ENCODE measurements at places on chromosomes 16 and 17.

DNA sequence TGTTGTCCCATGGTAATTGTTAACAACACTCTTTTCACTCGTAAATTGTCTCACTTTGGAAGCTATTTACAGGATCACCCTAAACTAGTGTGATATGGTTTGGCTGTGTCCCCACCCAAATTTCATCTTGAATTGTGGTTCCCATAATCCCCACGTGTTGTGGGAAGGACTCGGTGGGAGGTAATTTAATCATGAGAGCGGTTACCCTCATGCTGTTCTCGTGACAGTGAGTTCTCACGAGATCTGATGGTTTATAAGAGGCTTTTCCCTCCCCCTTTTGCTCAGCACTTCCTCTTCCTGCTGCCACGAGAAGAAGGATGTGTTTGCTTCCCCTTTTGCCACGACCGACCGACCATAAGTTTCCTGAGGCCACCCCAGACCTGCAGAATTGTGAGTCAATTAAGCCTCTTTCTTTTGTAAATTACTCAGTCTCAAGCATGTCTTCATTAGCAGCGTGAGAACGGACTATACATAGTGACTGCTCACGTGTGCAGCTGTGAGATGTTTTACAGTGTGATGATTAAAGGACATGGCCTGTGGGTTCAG is 34.4 kb downstream of the DNAH3 start:
- no peak for DNase-seq

GRCh38 chr16:84199861-84200260 is 8.9 kb downstream of the ADAD2 start:
- peak; percentile 70 for DNase-seq

GRCh38 chr16:84109598-84110335 is 7.0 kb downstream of the MBTPS1 start:
- DNase-seq: no peak

GRCh38 chr16:81397879-81398520 is 46.6 kb upstream of the CMIP start:
- DNase-seq: no peak

DNA sequence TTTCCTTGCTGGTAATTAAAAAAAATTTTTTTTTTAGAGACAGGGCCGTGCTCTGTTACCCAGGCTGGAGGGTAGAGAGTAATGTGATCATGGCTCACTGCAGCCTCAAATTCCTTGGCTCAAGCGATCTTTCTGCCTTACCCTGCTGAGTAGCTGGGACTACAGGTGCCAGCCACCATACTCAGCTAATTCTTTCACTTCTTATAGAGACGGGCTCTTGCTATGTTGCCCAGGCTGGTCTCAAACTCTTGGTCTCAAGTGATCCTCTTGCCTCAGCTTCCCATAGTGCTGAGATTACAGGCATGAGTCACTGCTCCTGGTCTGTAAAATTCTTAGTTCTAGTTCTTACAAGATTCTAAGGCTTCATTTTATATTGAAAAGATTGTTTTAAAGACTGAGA is 11.1 kb downstream of the SMIM36 start:
- no peak for DNase-seq

DNA sequence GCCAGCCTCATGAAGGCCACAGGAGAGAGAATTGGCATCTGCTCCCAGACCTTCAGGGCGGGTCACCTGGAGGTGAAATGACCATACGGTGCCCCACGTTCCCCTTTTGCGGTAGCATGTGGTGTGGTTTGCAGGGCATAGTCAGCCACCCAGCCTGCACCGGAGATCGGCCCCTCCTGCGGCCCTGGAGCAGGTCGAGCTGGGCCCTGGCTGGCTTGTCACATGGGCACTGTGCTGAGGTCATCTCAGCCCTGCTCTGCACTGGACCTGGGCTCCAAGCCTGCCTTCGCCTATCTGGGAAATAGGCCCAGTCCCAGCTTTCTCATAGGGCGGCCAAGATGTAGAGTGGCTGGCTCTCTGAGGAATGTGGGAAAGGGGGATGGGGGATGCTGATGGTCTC is 16.2 kb downstream of the GSE1 start:
- no peak for DNase-seq

GRCh38 chr17:67648032-67648905 is 69.5 kb upstream of the NOL11 start:
- DNase-seq: no peak
